Activated naive CD4-positive, alpha-beta T cell treated with anti-CD3 and anti-CD28 coated beads, Interleukin-2, amount 10 ng/mL, durations not matched to agents 7 days and 5 days (primary cell): ENCODE measurements at places on chromosomes 1 and 21.

GRCh38 chr1:245654460-245655050 is 499.8 kb downstream of the KIF26B start:
- DNase-seq: no peak

DNA sequence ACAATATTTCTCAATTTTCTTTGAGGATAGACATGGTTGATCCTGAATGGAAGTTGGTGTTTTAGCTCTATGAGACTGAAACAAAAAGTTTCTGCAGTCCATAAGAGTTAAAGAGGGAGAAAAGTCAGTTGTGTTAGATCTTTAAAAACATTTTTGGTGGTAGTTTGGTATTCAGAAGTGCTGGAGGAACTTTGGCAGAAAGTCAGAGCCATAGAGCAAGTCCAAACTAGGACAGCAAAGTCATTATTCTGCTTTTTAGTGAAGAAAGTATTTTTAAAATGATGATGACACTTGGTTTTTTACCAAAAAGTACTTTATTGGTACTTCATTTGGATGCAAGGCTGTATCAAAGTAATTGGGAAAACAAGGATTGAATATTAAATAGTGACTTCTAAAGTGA is 41.8 kb downstream of the FNBP1L start:
- DNase-seq: no peak

- DNase-seq: no peak
These were observed 482.0 kb downstream of the SETD4 start for GRCh38 chr21:35578347-35578782.

DNA sequence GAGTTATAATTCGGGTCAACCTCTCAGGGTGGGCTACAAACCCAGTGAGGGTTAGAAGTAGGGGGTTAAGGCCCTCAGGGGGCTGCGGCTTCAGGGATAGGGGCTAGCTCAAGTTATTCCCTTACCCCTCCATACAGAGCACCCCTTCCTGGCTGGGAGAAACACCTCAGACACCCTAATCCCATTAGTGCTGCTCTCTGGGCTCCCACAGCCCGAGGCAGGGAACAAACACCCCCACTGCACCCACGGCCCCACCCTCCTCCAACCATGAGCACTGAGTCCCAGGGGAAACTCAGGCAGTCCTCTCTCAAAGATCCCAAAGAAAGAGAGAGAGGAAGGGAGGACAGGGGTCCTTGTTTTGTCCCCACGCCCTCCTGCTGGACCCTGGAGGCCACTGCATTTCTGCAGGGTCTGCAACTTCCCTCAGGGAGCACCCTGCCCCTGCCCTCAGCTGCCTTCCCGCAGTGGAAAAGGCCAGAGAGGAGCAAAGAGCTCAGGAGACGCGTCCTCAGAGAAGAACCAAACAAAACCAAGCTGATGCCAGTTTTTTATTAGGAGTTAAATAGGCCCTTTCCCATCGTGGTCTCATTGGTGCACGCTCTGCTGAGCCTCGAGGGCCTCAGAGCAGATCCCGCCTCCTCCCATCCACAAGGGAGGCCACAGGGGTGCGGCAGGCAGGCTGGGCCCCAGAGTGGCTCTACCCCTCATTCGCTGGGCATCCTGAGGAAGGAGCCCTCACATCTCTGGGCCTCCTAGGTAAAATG is 1.4 kb upstream of the S100A4 start:
- peak; percentile 5 for DNase-seq

- DNase-seq: no peak
These were observed 98.0 kb upstream of the HP1BP3 start for GRCh38 chr1:20885121-20885520.

DNA sequence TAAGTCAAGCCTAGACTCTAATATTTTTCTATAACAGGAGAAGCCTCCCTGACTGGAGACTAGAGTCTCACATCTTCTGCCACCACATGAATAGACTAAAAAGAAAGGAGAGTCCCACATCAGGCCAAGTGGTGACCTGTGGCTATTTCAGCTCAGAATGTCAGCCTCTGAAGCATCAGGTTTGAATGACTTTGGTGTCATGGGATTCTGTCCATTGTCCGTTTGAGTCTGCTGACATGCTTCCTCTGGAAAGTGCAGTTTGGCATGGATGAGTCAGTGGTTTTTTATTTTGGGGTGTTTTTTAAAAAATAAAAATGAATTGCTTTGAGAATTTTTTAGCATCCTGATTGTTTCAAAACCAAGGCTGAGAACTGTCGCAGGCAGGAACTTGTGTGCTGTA is 19.5 kb downstream of the DYRK3 start:
- no peak for DNase-seq

- DNase-seq: no peak
These were observed 609 bp downstream of the RWDD2B start for GRCh38 chr21:29018540-29018939.

DNA sequence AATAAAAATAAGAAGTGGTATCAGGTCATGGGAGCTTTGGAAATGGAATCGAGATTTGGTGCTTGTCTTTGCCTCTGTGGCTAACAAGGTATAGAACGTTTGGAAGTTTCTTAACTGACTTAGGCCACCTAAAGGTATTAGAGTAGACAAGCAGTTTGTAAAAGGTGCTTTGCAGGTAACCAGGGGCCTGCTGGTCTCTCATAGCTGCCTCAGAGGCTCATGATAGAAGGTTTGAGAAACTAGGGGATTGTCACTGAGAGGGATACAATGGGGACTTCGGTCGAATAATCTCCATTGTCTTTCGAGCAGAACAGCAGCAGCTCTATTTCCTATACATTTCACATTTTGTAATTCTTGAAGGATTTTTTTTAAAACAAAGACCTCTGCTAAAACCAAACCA is 37.6 kb downstream of the C21orf91 start:
- no peak for DNase-seq

- no peak for DNase-seq
These were observed 44.7 kb upstream of the LRRC7 start for GRCh38 chr1:69523032-69523431.

- DNase-seq: no peak
These were observed 263.6 kb upstream of the TMEM51 start for GRCh38 chr1:14889825-14890440.

DNA sequence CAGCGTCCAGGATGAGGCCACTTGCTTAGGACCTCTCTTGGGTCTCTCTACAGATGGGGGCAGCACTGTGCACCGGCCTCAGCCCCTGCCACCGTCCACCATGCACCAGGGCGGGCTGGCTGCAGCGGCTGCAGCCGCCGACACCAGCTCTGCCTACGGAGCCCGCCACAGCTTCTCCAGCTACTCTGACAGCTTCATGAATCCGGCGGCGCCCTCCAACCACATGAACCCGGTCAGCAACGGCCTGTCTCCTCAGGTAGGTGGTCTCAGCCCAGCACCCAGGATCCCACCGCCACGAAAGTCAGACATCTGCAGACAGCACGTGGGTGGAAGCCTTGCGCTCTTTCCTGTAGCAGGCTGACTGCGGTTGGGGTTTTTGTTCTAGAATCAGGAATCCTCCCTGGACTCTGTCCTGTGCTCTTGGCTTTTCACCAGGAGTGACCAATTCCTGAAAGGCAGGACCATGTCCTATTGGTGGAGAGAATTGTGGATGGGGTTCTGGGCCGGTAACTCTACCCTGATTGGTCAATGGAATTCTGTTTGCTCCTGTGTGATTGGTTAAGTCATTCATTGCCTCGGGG is 72.5 kb downstream of the PAX7 start:
- DNase-seq: no peak

DNA sequence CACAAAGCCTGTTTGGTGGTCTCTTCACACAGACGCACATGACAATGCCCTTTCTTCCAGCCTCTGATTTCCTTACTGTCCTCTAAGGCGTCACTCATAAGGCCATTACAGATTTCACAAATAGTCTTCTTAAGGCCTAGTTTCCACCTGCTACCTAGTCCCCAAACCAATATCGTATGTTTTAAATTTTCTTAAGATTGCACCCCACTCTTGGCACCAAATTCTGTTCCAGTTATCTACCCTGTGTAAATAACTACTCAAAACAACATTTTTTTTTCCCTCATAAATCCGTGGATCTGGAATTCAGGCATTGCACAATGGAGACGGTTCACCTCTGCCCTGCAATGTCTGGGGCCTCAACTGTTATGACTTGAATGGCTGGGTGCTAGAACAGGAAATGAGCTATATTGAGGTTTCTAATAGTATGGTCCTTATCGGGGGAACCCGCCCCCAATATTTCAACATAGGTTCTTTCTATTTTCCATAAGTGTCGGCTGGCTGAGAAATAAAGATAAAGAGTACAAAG is 36.9 kb upstream of the SERTAD4 start:
- DNase-seq: no peak

DNA sequence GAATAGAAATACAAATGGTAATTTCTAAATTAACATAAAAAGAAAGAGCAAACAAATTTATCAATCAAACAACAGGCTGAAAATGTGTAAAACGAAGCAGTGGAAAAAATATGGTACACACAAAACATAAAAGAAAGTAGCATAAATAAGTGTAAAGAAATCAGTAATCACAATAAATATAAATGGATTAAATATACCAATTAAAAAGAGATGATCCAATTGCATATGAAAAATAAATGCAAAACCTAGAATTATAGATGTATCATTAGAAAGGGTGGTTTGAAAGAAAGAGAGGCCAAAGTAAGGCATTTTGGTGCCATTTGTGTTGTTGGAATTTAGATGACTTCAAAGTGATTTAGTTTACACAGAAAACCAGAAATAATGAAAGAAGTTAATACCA is 202.2 kb downstream of the PTBP2 start:
- no peak for DNase-seq

- DNase-seq: no peak
These were observed 195.5 kb upstream of the DUSP10 start for GRCh38 chr1:221937155-221937953.
